ENCODE measurements at places on chromosomes 11 and 22.
A peak's percentile ranks its signal among the peaks of the same experiment; 100 is the strongest.

GRCh38 chr11:31442086-31442485, 67.3 kb downstream of the IMMP1L start:
- no peak for DNase-seq

- DNase-seq = no peak
Observed at GRCh38 chr11:89442801-89443200, 48.4 kb downstream of the NOX4 start.

DNA sequence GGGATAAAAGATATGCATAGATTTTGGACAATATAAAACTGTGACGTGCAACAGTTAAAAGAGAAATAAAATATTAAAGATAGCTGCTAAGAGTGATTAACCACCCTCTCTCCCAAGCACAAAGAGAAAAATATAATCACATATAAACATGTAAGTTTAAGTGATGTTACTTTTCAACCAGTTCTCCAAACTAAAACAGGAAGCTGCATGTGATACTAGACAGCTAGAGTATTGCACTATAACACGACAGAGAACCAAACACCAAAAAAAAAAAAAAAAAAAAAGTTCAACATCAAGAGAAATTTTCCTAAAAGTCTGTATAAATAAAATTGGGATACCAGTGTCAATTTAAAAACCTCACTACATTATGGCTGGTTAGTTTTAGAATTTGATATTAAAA, 79.1 kb downstream of the PICALM start:
- DNase-seq = no peak

GRCh38 chr11:59380263-59381059, 21.8 kb downstream of the OR5AN1 start:
- no peak for DNase-seq

- peak; percentile 41 for DNase-seq
Observed at GRCh38 chr11:67117672-67118180, 1.3 kb upstream of the KDM2A start.

GRCh38 chr22:37126383-37126782, 16.9 kb upstream of the TMPRSS6 start:
- DNase-seq = peak; percentile 30

- DNase-seq = peak; percentile 55
Observed at GRCh38 chr22:50105208-50106100, 15.6 kb downstream of the MOV10L1 start.

DNA sequence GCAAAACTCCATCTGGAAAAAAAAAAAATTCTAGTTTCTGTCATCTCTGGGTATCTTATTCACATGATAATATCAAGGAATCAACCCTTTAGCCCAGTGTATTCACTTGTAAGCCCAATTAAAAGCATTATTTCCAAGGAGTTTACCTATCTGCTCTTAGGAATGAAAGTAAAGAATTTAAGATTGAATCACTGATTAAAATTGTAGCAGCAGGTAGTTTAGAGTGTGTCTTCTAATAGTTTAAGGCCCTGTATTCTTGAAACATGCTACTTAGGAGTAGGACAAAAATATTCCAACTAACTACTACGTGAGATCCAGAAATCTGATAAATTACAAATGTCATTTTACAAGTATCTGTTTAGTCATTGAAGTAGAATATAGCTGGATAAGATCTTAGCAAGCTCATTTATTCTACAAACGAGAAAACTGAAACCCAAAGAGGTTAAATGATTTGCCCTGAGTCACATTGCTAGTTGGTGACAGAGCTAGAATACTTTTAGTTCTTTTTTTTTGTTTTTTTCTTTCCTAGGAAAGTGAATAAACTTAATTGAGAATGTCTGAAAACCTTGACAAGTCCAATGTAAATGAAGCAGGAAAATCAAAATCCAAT, 4.0 kb downstream of the TCP11L1 start:
- no peak for DNase-seq

DNA sequence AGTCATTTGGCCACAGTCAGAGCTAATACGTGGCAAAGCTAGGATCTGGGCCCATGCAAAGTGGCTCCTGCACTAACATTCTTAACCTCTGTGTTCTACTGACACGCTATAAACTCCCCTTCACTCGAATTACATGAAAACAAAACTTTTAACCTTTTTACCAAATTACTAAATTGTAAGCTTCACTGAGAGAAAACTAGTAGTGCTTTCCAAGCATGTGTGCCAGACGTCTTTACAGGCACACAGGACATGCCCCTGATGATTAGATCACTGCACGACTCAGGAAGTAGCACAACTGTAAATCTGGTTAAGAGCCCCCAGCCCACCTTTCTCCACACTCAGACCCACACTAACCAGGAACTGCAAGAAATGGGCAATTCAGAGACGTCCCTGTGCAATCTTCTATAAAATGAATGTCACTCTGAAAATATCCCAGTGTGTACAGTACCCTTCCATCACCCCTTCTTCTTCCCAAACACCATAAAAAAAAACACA, 16.1 kb downstream of the PHF21A start:
- no peak for DNase-seq

GRCh38 chr11:111878849-111879636, at the start of the genes CFAP68 and FDXACB1:
Gene CFAP68 (plus strand): TSS chr11:111879541. CDS start chr11:111879561, 20 bp downstream.
Gene FDXACB1 (minus strand): TSS chr11:111879165. CDS start chr11:111879132, 33 bp downstream.
- peak; percentile 96 for DNase-seq

DNA sequence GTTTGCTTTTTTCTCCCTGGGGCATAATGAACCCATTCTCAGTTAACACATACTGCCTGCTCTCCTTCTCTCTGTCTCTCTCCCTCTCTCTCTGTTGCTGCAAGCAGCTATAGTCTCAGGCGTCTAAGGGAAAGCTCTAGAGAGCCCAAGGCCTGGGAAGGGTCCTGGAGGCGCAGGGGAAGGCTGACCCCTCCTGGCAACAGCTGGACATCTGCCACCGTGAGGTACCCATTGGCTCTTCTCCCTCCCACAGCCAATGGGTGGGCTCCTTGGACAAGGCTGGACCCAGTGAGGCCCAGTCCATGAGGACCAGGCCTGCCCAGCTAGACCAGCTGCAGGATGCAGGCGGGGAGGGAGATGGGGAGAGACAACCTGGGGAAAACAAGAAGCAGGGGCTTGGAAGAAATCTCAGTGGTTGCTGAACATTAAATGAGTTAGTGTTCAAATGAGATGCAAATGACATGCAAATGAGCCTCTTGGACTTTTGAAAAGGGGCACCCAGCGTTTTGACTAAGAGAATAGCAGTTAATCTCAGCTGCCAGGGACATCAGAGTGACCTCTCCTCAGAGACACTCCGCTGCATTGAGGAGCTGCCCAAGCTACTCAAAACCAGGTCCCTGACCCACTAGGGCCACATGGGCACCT, 349.7 kb downstream of the BUD13 start:
- no peak for DNase-seq

- DNase-seq = no peak
Observed at GRCh38 chr11:128285321-128285720, 302.0 kb downstream of the ETS1 start.

- DNase-seq = no peak
Observed at GRCh38 chr22:36808721-36809344, 8.0 kb downstream of the PVALB start.

DNA sequence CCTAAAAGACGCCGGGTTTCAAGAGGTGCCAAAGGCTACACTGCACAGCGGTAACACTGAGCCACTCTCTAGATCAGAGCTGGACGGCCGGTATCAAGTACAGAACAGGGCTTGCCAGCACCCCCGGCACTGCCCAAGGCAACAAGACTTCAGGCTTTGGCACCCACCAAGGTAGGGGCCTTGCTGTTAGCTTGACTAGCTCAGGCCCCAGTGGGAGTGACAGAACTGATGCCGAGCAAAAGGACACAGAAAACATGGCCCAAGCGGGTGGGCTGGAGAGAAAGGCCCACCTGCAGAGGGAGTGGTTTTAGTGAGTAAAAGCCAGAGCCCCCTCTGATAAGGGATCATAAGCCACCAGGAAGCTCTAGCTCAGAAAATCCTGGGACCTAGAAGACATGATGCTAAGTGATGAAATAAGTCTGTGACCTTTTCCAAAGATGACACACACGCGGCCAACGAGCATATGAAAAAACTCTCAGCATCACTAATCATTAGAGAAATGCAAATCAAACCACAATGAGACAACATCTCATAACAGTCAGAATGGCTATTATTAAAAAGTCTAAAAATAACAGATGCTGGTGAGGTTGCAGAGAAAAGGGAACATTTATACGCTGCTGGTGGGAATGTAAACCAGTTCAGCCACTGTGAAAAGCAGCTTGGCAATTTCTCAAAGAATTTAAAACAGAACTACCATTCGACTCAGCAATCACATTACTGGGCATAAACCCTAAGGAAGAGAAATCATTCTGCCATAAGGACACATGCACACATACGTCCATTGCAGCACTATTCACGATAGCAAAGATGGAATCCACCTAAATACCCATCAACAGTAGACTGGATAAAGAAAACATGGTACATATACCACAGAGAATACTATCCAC, 12.9 kb downstream of the EHD1 start:
- peak; percentile 78 for DNase-seq

- no peak for DNase-seq
Observed at GRCh38 chr11:111301842-111302118, 3.4 kb downstream of the POU2AF3 start.

GRCh38 chr22:28375761-28376534, 303.7 kb downstream of the TTC28 start:
- DNase-seq = peak; percentile 42

DNA sequence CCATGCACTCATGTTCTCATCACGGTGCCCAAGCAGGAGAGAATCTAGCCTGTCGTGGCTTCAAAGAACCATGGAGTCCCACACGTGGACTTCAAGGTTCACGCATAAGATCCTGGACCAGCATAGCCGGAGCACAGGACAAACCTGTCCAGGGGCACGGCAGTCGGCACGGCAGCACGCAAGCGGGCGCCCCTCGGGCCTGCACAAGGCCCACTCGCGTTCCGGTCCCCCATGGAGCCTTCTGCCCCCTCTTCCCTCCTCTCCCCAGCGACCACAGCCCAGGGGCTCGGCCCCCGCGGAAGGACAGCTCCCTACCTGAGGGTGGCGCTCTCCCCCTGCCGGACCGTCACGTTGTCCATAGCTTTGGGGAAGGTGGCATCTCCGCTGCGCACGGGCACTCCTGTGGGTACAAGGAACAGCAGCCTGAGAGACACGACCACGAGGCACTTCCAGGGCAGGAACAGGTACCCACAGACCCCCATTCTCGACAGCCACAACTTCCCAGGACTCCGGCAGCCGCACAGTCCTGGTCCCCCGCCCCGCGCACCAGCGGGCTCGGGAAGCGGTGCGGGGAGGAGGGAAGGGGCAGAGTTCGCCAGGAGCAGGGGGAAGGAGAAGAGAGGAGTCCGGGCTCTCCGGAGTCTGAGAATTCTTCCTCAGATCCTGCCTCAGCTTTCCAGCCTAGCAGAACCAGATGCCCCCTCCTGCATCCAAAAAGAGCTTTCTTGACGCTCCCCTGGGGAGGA, 589.5 kb downstream of the OPCML start:
- DNase-seq = no peak

GRCh38 chr11:130413405-130414106, 14.9 kb downstream of the ADAMTS8 start:
- peak; percentile 73 for DNase-seq

DNA sequence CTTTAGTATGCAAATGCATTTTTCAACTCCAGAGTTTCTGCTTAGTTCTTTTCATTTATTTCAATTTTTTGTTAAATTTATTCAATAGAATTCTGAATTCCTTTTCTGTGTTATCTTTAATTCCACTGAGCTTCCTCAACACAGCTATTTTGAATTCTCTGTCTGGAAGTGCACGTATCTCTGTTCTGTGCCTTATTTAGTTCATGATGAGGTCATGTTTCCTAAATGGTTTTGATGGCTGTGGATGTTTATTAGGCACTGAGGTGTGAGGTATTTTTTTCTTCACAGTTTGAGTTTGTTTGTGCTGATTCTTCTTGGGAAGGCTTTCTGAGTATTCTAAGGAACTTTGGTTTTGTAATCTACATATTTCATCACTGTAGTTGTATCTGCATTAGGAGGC, 2042.8 kb upstream of the RAG2 start:
- DNase-seq = no peak

DNA sequence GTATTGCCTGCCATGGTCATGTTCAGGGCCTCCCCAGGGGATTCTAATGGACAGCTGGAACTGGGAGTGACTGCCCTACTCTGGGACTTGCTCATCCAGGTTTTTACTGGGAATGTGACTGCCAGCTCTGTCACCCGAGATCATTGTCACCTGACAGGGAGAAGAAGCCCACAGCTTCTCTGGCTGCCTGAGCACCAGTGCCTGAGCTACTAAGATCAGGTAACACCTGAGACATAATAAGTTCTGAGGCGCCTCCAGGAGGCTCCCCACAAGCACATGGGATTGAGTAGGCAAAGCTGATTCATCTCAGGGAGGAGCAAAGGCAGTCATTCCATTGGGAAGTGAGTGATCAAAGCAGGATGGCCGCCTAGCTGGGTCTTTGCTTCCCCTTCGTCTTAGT, 84.2 kb upstream of the GALNT18 start:
- DNase-seq = no peak

GRCh38 chr22:46684706-46685105, 53.3 kb downstream of the CERK start:
- DNase-seq = no peak

GRCh38 chr11:69920345-69921127, 101.3 kb upstream of the FGF3 start:
- no peak for DNase-seq
